Effector memory CD4-positive, alpha-beta T cell (primary cell): ENCODE measurements at places on chromosomes 1 and 21.

DNA sequence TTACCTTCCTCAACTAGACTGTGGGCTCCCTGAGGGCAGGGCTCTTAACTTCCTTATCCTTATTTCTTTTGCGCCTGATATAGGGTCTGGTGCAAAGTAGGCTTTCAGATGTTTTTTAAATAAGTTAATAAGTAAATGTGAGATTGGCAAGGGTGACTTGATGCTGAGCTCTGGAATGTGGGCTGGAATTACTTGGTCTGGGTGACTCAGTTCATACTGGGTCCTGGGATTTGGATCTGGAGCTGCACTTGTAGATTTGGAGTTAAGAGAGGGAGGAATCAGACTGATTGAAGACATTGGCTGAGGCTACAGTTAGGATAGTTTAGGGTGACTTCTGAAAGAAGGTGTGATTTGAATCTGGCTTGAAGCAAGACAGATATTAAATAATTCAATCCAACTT lies 190.9 kb downstream of the GIPC2 start:
- DNase-seq: no peak

DNA sequence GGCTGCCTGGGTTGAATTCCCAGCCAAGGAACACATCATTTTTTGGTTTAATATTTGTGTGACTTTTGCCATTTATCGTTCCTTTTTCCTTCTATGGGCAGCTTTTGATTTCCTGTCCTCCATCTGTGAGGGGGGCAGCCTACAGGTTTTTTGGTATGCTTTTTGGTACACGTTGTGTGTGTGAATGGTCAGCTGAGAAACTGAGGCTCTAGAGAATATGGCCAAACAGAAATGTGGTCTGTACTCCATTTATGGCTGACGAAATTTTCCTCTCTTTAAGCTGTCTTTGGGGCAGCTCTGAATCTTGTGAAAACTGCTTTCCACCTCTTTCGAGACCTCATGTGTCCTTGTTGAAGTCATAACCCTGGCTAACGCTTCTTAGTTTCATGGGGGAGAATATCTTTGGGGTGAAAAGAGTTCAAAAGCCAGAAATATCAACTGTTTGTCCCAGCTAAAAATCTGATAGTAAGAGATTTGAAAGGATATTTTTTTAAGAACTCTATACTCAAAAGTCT lies 26.6 kb downstream of the NRDC start:
- no peak for DNase-seq

- DNase-seq: no peak
Measured at GRCh38 chr1:158932171-158932570, 819 bp downstream of the PYHIN1 start.

GRCh38 chr1:231683439-231684165 lies 57.0 kb downstream of the DISC1 start:
- no peak for DNase-seq

- DNase-seq: no peak
Measured at GRCh38 chr1:240413732-240414131, 198.2 kb downstream of the GREM2 start.

- no peak for DNase-seq
Measured at GRCh38 chr1:13507075-13507474, 6.7 kb downstream of the LRRC38 start.

- no peak for DNase-seq
Measured at GRCh38 chr1:239386453-239387303, at the start of gene CHRM3. TSS of gene CHRM3 (plus strand) at chr1:239386568. CDS start at chr1:239907452, 520,884 bp downstream.

GRCh38 chr21:43835050-43835449 lies 30.0 kb upstream of the AGPAT3 start:
- DNase-seq: no peak

GRCh38 chr1:235721982-235722381 lies 72.4 kb upstream of the GNG4 start:
- no peak for DNase-seq

DNA sequence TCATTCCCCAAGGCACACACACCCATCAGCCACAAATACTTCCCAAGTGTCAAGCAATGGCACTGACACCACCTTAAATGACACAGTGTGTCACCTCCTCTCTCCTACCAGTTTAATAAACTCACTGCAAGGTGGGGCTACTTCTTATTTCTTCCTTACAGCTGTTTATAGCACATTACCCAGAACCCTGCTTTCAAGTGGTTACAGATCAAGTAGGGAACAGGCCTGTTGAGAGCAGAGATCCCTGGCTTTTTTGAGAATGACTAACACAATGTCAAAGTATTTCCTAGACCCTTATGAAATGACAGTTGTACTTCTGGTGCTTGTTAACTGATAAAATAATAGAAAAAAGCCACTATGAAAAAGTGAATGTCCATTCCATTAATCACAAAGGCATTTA lies 19.8 kb downstream of the ZBTB17 start:
- no peak for DNase-seq

- DNase-seq: no peak
Measured at GRCh38 chr1:157856538-157856937, 14.9 kb upstream of the CD5L start.

- DNase-seq: no peak
Measured at GRCh38 chr1:211701733-211702132, 26.3 kb upstream of the NEK2 start.

DNA sequence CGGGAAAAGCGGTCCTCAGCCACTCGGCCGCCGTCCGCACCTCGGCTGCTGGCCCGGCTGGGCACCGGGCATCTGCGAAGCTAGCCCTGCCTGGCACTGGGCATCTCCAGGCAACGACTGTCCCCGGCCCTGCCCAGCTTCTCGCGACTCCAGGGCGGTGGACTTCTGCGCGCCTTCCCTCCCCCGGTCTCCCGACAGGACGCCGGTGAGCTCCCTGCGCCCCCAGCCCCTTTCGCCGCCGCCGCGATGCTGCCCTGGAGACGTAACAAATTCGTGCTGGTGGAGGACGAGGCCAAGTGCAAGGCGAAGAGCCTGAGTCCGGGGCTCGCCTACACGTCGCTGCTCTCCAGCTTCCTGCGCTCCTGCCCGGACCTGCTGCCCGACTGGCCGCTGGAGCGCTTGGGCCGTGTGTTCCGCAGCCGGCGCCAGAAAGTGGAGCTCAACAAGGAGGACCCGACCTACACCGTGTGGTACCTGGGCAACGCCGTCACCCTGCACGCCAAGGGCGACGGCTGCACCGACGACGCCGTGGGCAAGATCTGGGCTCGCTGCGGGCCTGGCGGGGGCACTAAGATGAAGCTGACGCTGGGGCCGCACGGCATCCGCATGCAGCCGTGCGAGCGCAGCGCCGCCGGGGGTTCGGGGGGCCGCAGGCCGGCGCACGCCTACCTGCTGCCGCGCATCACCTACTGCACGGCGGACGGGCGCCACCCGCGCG lies 514 bp downstream of the FAM43B start:
- DNase-seq: no peak

- DNase-seq: no peak
Measured at GRCh38 chr1:180269645-180270529, 39.8 kb downstream of the LHX4 start.

GRCh38 chr1:81142099-81142826 lies 658.5 kb upstream of the ADGRL2 start:
- DNase-seq: no peak

GRCh38 chr21:27371975-27372331 lies 405.1 kb upstream of the ADAMTS5 start:
- no peak for DNase-seq

- DNase-seq: no peak
Measured at GRCh38 chr1:189350983-189351616, 1126.6 kb downstream of the BRINP3 start.
